ENCODE measurements at places on chromosomes 6 and 20. TPM values are rescaled to one million over a fixed set of nuclear protein-coding genes. Genes with fewer than 3 reads are reported as not detected.

DNA sequence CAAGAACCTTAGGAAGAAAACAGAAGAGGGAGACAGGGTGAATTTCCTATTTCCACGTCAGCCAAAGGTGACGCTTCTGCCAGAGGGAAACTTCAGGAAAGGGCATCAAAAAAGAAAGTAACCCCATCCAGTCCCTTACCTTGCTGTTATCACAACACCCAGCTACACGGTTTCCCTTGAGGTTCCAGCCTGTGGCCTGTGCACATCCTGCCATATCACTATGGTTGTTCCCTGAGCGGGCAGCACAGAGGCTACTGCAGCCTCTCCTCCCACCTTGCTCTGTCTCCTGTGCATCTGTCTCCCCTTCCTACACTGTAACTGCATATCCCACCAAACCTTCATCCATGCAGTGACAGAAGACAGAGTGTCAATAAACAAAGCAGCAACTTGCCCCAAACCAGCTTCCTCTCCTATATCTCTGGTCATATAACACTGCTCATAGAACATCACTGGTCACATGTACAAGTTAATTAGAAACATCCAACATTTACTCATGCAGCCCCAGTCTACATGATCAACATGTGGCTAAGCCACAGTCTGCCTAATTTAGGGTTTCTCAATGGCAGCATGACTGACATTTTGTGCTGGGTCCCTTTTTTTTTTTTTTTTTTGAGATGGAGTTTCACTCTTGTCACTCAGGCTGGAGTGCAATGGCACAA is 54.7 kb downstream of the GFOD1 start:
- H3K36me3 ChIP-seq = no peaks in the 10 kb centered on the region
- H3K4me3 ChIP-seq = no peak overlapping the region
- peaks cover 9% of the 10 kb centered on the region for H3K4me1 ChIP-seq

GRCh38 chr6:131212913-131213312 is 77.6 kb downstream of the AKAP7 start:
- H3K4me3 ChIP-seq = no peak overlapping the region
- H3K36me3 ChIP-seq = no peaks in the 10 kb centered on the region

GRCh38 chr6:149433881-149434280 is 33.8 kb downstream of the SUMO4 start:
- H3K36me3 ChIP-seq = no peaks in the 10 kb centered on the region
- H3K4me1 ChIP-seq = peaks cover 2% of the 10 kb centered on the region
- no peak for DNase-seq
- H3K4me3 ChIP-seq = no peak overlapping the region
- no peak overlapping the region for H3K27ac ChIP-seq

Gene TOX2
- 0.94 TPM for total RNA-seq

Gene JPH2
- 4.2 TPM for total RNA-seq

Gene HLA-DOA
- 5.8 TPM for total RNA-seq

Measured in mesothelial cell of epicardium (in vitro differentiated cells).